ENCODE measurements at places on chromosomes 13 and 19. TPM values are rescaled to one million over a fixed set of nuclear protein-coding genes. Genes with fewer than 3 reads are reported as not detected.

Gene PVR
- total RNA-seq: 43.5 TPM

Gene NLRP11
- not detected for total RNA-seq

Gene TUBA3C
- not detected for total RNA-seq

Gene SIGLEC6
- not detected for total RNA-seq

Gene CEACAM16
- total RNA-seq: not detected

Gene NLRP12
- total RNA-seq: not detected

Gene SLC15A1
- total RNA-seq: under 0.01 TPM

Gene IFNL1
- not detected for total RNA-seq

Gene ZNF844
- 11.6 TPM for total RNA-seq

Gene ZIC2
- total RNA-seq: not detected
